Fibroblast of skin of right biceps (primary cell): ENCODE measurements at places on chromosomes 11 and 22.

- DNase-seq, result no peak
These were observed 5.6 kb upstream of the MUC6 start for GRCh38 chr11:1041936-1042608.

GRCh38 chr22:28792491-28793383 is 7.6 kb downstream of the XBP1 start:
- DNase-seq, result no peak

DNA sequence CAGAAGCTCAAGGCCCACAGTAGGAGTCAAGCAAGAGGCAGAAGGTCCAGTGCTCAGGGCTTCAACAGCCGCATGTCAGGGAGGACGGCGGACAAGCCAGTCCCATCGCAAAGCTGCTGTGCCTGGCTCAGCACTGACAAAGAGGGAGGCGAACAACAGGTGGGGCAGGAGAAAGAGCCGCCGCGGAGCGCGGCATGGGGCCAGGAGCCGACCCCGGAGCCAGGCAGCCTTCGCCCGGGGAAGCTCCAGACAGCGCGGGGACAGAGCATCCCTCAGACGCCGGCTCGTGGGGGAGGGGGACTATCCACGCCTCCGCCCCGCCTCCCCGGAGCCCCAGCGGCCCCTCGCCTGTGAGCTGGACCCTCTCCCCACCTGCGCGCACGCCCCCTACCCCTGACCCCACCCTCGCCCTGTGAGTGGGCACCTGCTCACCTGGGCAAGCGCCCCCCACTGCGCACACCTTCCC is 369 bp downstream of the DHCR7 start:
- peak; percentile 6 for DNase-seq

- DNase-seq, result peak; percentile 28
These were observed 280.5 kb upstream of the NARS2 start for GRCh38 chr11:78855116-78855515.

DNA sequence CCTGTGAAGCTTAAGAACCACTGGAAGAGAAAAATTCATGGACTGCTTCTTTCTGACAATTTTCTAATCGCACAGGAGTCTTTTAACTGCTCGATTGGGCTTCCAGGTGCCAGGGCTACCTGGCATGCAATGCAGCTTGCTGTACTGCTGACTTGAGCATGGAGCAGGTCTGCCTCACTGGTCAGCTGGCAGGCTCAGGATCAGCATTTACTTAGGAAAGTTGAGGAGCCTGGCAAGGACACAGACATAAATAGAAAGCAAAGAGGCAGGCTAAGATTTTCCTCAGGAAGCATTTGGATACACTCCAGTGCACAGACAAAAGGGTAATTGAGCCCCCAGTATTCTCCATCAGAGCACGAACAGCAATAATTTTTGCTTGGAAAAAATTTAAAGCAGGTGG is 163.5 kb downstream of the CSNK2A3 start:
- no peak for DNase-seq

DNA sequence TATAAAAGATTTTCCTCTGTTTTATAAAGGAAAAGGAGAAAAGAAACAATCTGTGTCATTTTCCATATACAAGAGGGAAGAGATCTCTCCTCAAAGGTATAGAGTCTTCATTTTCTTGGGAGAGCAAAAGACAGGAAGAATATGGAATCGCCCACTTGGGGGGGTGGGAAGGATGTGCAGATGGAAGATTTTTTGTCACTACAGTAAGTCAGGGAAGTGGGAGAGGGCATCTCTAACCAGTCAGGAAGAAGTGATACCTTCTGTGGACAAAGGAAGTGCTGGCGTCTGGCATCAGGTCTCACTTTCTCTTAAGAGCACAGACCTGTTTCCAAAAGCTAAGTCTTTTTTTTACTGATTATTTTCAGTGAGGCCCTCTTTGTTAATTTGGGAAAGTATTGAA is 1.4 kb downstream of the PRR14L start:
- DNase-seq, result peak; percentile 27

- DNase-seq, result peak; percentile 94
These were observed 144.9 kb upstream of the SESN3 start for GRCh38 chr11:95375886-95376285.

GRCh38 chr22:34620832-34621231 is 445.1 kb upstream of the ISX start:
- no peak for DNase-seq

- no peak for DNase-seq
These were observed 365.3 kb upstream of the PDGFD start for GRCh38 chr11:104529213-104529612.

DNA sequence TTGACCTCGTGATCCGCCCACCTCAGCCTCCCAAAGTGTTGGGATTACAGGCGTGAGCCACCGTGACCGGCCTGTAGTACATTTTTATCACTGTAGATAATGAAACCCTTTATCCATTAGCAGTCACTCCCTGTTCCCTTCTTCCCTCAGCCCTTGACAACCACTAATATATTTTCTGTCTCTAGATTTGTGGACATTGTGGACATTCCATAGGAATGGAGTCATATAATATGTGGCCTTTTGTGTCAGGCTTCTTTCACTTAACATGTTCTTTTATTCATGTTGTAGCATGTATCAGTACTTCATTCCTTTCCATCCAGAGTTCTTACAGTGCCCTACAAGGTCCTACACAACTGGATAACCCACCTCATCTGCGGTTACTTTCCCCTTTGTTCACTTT is 30.5 kb downstream of the RRM1 start:
- peak; percentile 25 for DNase-seq

- no peak for DNase-seq
These were observed 6.1 kb downstream of the OR6M1 start for GRCh38 chr11:123800036-123800435.

- no peak for DNase-seq
These were observed 9.5 kb upstream of the FTH1 start for GRCh38 chr11:61976813-61977475.

- no peak for DNase-seq
These were observed 36.6 kb downstream of the RRP8 start for GRCh38 chr11:6566704-6567370.

DNA sequence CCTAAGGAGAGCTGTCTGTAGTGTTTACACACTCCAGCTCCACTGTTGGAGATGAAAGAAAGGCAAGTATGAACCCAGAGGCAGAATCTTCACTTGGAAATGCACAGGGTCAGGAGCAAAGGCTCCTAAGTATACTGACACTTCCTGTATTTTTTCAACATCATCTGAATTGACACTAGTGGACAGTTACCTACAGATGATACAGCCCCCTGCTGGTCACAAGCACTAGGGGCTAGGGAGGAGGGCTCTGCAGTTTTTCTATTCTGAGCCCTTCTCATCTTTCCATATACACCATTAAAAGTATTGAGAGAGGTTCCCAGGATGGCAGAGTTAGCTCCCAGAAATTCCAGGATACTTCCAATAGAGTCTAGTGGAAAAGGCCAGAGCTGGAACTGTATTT is 290.3 kb upstream of the API5 start:
- DNase-seq, result no peak

DNA sequence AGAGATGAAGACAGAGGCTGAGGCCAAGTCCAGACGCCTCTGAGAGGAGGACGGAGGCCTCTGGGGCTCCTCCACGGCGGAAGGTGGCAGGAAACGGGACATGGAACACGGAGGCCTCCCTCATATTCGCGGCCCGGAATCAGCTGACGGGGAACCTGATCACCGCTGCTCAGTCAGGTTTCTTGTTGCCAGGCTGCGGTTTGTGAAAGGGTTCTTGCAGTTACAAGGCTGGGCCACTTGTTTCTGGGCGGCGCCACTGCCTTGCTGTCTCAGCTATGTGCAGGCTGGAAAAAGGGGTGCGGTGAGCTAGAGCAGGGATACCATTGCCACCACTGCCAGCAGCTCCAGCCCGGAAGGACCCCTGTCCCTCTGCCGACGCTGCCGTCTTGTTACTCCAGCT is 10.0 kb upstream of the MMP1 start:
- no peak for DNase-seq

GRCh38 chr11:116605543-116606459 is 167.0 kb downstream of the BUD13 start:
- DNase-seq, result peak; percentile 36
